ENCODE measurements at places on chromosomes 16 and 17.

DNA sequence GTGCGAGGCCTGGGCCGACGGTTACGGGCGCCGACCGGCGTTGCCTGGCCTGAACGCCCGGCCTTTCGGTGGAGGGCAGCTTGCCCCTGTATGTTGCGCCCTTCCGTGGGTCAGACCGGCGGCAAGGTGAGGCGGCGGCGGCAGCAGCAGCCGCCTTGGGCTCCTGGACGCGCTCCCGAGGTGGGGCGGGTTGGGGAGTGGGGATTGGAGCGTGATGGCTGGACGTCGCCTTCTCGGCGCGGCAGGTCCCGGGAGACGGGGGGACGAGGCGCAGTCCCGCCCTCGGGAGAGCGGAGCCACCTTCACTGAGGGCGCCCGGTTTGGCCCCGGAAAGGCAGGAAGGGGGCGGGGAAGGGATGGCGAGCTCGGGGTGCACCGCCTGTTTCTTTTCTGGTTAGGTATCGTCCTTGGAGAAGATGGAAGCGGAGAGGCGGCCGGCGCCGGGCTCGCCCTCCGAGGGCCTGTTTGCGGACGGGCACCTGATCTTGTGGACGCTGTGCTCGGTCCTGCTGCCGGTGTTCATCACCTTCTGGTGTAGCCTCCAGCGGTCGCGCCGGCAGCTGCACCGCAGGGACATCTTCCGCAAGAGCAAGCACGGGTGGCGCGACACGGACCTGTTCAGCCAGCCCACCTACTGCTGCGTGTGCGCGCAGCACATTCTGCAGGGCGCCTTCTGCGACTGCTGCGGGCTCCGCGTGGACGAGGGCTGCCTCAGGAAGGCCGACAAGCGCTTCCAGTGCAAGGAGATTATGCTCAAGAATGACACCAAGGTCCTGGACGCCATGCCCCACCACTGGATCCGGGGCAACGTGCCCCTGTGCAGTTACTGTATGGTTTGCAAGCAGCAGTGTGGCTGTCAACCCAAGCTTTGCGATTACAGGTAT, 671 bp downstream of the DGKE start:
- DNase-seq: peak; percentile 47

DNA sequence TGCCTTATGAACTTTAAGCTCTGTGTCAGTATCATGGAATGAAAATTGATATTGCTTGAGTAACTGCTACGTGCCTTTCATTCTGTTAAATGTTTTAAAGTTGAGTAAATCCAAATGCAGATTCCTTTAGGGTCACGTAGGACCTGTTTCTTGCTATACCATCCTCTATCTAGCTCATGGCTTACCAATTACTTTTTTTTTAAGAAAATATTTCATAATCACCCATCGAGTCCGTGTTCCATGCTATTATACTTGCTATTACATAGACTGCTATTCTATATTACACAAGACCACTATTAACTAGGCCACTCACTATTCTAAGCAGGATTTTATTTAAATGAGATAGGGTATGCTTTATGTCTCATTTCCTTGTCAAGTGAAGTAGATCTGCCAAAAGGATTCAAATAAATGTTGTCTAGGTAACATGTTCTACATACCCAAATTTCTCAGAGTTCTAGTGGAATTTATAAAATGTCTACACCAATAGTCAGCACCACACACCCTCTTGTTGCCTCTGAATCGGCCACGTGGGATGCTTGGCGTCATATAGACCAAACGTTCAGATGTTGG, 11.9 kb downstream of the ANKFN1 start:
- no peak for DNase-seq

DNA sequence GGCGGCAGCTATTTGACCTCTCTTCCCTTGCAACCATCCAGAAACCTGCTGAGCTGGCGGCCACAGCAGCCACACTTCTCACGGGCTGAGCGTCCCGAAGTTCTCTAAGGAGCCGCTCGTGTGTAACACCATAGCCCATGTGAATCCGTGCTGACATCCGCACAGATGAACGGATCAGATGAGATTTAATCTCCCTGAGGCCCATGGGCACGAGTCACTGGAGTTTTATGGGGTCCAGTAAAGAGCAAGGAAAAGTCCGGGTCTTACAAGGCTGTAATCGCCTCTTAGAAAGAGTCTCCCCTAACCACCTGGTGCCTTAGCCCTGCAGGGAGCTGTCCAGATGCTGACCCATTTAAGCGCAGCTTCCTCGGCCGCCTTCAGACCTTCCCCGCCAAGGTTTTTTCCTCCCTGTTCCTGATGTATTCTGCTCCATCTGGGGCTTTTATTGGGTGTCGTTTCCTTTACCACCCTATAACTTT, 5.5 kb upstream of the CACNG5 start:
- peak; percentile 70 for DNase-seq

- no peak for DNase-seq
Measured at GRCh38 chr16:85309656-85310587, 197.7 kb upstream of the CIBAR2 start.

All from neuronal stem cell (in vitro differentiated cells).